ENCODE measurements at places on chromosomes 12 and 14. TPM values are rescaled to one million over a fixed set of nuclear protein-coding genes. Genes with fewer than 3 reads are reported as not detected.

Gene MGP
- total RNA-seq: not detected

Gene CLEC9A
- total RNA-seq: not detected

Gene NDRG2
- total RNA-seq: 28.6 TPM

Gene NIN
- 3.6 TPM for total RNA-seq

Gene SERPINA10
- total RNA-seq: not detected

Gene SIX4
- 20.5 TPM for total RNA-seq

DNA sequence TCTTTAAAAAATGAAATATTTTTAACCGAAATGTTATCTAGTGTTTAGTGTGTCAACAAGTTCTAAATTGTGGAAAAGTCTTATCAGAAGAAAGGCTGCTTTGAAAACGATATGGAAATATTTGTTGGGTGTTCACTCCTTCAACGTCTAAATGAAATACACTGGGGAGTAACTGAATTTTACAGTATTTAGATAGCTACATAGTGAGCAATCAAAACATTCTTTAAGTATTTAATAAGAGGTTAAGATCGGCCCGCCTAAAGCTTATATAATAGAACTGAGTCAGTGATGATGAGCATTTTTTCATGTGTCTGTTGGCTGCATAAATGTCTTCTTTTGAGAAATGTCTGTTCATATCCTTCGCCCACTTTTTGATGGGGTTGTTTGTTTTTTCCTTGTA, 228.3 kb downstream of the RAD51B start:
- no peak for DNase-seq

DNA sequence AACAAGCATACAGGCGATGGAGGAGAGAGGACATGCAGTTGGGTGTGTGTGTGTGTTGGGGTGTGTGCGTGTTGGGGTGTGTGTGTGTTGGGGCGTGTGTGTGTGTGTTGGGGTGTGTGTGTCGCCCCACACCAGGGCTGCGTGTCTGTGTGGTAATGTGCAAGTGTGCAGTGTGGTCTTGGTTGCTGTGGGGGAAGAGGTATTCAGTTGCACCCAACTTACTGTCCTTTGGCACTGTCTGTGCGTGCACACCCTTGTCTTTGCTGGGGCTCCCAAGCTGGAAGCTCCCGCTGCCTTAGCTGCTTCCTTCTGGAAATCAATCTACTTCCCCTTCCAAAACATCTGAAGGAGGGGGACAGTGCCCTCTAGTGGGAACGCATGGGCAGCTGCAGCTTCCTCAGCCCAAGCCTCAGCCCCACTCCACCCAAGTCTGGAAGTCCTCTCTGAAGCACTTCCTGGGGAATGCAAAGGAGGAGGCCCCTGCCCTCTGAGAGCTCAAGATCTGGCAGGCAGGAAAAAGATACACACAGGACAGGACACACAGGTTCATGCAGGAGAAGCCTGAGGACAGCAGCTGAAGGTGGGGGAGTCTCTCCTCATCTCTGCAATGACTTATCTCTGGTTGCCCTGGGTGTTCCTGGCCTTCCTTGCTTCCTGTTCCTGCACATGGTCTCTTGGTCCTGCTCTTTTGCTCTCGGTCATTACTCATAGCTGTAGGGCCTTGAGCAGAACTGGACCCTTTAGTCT, 13.1 kb downstream of the ASIC1 start:
- DNase-seq: peak; percentile 90

GRCh38 chr12:76768576-76768975, 4.7 kb downstream of the ZDHHC17 start:
- no peak for DNase-seq

DNA sequence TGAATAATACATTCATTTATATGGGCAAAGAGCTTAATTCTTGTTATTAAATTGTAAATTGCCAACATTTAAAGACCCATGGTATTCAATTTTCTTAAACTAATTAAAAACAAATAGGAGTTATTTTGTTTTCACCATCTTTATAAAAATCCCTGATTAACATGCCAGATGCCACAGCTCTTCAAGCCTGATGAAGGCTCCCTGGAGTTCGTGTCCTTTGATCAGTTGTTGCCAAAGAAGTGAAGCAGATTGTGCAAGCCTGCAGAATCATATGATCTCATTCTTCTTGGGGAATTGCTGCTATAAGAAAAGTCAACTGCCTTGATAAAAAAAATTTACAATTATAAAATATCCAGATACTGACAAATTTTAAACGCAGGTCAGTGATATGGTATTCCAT, 288.3 kb upstream of the PPFIA2 start:
- no peak for DNase-seq

GRCh38 chr12:24697769-24698168, 251.1 kb downstream of the BCAT1 start:
- DNase-seq: no peak

- no peak for DNase-seq
These were observed 162.0 kb upstream of the TMCC3 start for GRCh38 chr12:94812345-94812744.

GRCh38 chr12:2479851-2480535, 314.8 kb upstream of the FKBP4 start:
- no peak for DNase-seq

DNA sequence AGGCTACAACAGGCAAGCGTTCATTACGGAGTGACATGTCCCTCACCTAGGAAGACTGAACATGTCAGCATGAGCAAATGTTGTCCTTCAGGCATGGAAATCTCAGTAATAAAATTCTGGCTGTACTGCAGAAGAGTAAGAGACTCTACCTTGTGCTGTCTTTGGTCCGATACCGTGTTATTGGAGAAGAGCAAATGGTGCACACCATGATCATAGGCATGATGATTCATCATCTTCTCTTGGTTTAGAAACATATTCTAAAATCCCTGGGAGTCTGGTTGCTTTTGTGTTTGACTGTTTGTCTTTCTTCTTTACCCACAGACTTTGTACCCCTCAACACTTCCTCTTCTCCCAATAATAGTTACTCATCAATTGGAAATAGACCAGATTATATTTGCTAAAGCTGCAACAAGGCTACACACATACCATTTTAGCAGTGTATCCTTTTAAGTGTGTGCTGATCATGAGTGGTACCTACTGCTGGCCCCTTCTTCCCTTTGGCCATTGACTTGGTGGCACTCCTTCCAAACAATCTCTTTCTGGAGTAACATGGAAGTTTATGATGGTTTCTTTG, 93.5 kb downstream of the RTN1 start:
- DNase-seq: no peak

DNA sequence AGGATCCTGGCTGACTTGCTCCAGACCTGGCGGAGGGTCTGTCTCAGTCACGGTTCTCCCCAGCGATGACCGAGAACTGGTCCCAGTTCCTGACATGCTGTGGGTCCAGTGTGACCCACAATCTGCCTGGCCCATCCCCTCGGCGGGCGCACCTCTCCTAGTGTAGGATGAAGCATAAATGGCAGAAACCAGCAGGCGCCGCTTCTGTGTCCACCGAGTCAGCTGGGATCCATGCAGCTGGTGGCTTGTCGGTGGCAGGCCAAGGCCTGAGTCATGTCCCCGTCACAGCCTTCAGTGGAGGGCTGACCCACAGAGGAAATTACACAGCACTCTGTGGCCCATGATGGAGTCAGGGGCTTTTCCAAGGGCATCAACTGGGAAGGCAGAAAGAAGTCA, 38.5 kb downstream of the NFKBIA start:
- DNase-seq: no peak

- peak; percentile 96 for DNase-seq
These were observed at the start of gene GNS for GRCh38 chr12:64759035-64759894. TSS of gene GNS (minus strand) at chr12:64759406. CDS start at chr12:64759276, 130 bp downstream.

- DNase-seq: no peak
These were observed 4.4 kb downstream of the AVIL start for GRCh38 chr12:57813971-57814772.
